ENCODE measurements at places on chromosomes 16 and 17.

DNA sequence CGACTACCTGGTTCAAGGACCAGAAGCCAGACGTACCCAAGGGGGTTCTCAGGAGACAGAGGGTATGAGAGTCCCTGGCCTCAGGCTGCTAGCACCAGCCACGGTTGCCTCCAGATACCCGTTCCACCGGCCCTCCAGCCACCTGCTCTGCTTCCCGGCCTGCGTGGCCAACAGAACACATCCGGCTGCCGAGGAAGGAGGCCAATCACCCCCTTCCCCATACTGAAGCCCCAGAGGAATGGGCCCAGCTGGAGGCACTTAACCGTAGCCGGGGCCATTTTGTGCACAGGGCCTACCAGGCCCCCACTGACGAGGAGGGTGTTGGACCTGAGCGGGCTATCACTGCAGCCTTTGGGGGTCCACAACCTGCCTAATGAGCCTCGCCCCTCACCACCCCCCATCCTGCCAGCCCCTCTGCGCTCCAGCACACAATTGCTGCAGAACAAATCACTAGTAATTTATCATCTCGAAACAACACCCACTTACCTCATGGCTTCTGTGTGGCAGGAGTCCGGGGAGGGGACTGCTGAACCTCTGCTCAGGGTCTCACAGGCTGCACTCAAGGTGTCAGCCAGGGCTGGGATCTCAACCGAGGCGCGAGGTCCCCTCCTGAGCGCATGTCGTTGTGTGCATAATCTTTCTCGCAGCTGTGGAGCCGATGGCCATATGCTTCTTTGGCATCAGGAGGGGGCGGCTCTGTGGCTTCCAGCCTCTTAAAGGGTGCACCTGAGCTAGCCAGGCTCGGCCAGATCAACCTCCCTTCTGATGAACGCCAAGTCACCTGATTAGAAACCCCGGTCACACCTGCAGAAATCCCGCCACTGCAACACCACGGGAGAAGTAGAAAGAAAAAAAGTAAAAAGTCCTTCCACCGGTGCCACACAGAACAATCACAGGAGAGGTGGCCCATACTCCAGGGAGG lies 10.1 kb upstream of the KREMEN2 start:
- no peak for DNase-seq

DNA sequence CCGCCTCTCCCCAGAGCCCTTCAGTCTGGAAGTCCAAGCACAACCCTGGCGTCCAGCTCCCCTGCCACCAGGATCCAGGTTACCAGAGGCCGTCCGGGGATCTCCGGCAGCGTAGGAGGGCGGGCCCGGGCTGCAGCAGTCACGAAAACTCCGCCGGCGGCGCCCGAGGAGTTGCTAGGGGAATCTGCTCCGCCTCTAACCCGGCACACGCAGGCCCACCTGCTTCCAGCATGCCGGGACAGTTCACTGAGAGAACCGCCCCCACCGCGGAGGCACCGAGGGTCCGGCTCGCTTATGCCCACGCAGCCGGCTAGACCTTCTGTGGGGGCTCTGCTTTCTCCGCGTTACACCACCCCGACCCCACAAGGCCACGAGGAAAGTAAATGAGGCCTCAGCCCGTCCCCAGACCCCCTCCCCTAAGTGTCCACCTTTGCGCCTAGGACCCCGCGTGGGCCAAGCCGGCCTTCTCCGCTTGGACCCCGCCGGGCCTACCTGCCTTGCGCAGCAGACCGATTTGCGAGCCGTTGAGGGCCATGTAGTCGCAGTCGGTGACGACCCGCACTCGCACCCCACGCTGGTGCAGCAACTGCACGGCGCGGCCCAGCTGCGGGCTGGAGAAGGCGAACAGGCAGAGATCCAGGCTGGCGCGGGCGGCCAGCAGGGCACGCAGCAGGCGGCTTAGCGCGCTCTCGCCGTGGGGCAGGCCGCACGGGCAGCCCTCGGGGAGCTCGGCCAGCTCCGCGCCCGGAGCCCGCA lies 587 bp downstream of the PLD6 start:
- no peak for DNase-seq

DNA sequence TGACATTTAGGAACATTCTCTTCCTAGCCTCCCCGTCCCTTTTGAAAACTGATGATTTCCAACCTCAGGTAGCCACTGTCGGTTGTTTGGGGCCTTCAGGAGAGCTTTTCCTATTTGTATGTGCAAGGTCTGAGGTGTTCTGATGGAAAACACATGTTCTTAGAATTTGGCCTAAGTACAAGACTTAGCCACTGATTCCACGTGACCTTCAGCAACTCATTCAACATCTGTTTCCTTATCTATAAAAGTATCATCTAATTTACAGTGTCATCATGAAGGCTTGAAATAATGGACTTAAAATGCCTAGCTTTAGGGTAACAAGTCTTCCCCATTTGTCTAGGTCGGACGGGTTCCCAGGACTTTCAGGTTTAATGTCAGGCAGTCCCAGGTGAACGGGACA lies 259.3 kb downstream of the SOX9 start:
- DNase-seq, result no peak

GRCh38 chr16:14446796-14447195 lies 183.3 kb downstream of the PARN start:
- DNase-seq, result no peak

- no peak for DNase-seq
These were observed 25.8 kb upstream of the ABCC3 start for GRCh38 chr17:50608700-50609379.
